Naive thymus-derived CD8-positive, alpha-beta T cell (primary cell): ENCODE measurements at places on chromosomes 6 and 20.

GRCh38 chr6:24517659-24518543 lies 23.1 kb downstream of the ALDH5A1 start:
- DNase-seq = no peak

GRCh38 chr6:148790404-148790803 lies 43.6 kb downstream of the UST start:
- DNase-seq = no peak

- no peak for DNase-seq
These were observed 12.9 kb upstream of the SLC22A7 start for GRCh38 chr6:43284991-43285781.

DNA sequence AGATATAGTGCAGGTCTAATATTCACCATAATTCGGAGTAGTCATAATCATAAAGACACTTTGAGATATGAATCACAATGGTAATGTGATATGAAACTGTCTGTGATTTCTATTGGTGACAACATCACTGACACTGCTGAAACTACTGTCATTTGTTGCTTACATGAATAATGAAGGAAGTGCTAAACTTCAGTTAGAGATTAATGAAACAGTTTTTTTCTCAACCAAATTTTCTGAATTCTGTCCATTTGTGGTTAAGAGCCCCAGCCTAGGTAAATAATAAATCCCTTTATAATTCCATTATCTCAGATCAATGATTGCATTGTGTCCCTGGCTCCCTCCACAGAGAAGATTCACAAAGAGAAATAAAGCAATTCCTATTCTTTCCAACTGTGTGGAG lies 122.6 kb downstream of the HIVEP2 start:
- no peak for DNase-seq

- peak; percentile 50 for DNase-seq
These were observed 46.6 kb downstream of the MOXD1 start for GRCh38 chr6:132354517-132355167.

GRCh38 chr20:25303292-25304024 lies 55.6 kb downstream of the PYGB start:
- no peak for DNase-seq

DNA sequence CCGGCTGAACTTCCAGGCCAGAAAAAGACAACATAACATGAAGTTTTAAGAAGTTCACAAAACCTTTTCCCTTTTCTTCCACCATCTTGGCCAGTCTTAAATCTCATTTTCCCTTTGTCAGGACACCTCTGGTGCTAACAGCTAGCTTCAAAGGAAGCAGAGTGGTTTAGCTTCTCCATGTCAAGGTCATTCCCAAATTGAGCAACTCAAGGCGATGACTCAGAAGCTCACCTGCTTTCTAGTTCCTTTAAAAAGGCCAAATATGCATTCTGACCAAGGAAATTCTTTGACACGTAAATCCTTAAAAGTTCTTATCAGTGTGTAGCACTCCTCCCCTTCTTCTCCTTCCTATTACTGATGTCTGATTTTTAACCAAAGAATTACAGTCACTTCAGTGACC lies 69.6 kb upstream of the VGLL2 start:
- no peak for DNase-seq

DNA sequence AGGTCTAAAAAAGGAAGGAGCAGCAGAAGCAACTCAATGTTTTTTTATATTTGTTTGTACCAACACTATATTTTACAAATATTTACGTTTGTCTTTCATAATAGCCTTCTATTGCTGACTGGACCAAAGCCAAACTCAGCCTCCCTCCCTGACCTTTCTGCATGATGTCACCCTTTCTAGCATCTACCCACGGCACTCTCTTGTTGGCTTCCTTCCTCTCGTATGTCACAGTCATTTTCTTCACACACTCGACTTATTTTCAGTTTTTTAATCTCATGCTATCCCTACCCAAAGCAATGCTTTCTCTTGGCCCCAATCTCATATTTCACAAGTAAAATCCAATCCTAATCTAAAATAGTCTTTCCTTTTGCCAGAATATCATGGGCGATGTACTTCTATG lies 16.3 kb upstream of the FAM8A1 start:
- no peak for DNase-seq

DNA sequence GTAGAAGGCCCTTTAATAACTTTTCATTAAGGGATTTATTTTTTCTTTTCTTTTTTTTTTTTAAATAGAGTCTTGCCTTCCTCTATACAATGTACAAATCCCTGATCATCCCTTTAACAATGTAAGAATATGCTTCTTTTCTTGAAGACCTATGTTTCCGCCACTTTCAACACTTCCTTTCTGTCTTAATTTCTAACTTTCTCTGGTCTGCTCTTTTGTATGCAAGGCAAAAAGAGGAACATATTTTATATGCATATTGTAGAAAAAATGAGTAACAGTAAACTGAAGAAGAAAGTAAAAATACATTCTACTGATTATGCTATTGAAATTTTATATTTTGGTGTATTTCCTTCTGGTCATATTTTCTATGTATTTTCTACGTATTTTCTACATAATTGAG lies 484.7 kb downstream of the TFAP2B start:
- no peak for DNase-seq

- no peak for DNase-seq
These were observed 198.6 kb upstream of the THBS2 start for GRCh38 chr6:169452117-169452868.

DNA sequence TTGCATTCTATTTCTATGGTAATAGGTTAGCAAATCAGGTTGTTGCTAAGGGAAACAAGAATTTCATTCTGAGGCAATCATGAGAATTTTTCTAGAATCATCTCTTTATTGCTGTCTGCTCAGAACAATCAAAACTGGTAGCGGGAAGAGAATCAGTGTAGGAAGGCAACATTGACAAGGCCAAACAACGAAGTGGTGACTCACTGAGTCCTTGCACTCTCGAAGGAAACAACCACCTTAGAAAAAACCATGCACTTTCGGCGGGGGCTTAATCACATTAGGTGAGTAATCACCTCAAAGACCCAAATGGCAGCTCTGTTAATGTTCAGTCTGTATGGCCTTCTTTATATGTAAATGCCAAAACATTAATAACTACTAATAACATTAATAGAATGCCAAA lies 78.8 kb upstream of the MAP7 start:
- DNase-seq = no peak

- DNase-seq = no peak
These were observed 236.9 kb downstream of the ATXN1 start for GRCh38 chr6:16524380-16524707.

GRCh38 chr20:46816886-46817638 lies 77.6 kb upstream of the EYA2 start:
- DNase-seq = no peak

GRCh38 chr20:59680148-59680650 lies 75.9 kb downstream of the PHACTR3 start:
- no peak for DNase-seq

DNA sequence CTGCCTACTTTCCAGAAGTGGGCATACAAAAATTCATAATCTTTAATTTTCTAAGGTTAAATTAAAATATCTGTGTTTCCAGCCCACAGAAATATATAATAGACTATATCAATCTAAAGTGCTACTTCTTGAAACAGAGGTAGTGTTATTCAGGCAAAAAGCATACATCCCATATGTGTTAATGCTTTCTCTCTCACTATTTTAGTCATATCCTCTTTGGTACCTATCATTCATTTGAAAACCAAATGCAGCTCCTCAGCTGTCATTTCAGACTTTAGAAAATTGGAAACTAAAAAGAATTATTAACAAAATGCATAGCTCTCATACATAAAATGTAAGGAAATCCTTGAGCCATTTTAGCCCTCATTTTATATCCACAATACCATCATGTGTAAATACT lies 925 bp downstream of the FHL5 start:
- no peak for DNase-seq

DNA sequence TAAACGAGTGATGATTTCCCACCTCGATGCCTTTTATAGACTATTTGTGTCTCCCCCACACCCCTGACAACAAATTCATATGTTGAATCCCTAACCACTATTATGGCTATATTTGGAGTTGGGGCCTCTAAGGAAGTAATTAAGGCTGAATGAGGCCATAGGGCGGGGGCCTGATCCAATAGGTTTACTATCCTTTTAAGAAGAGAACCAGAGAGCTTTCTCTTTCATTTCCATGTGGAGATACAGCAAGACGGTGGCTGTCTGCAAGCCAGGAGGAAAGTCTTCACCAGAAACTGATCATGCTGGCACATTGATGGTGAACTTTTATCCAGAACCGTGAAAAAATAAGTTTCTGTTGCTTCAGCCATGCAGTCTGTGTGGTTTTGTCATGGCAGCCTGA lies 38.9 kb upstream of the CLIC5 start:
- DNase-seq = no peak

- DNase-seq = no peak
These were observed 905 bp downstream of the RARS2 start for GRCh38 chr6:87588756-87589407.

GRCh38 chr20:5002077-5002413 lies 735 bp upstream of the SLC23A2 start:
- DNase-seq = no peak

DNA sequence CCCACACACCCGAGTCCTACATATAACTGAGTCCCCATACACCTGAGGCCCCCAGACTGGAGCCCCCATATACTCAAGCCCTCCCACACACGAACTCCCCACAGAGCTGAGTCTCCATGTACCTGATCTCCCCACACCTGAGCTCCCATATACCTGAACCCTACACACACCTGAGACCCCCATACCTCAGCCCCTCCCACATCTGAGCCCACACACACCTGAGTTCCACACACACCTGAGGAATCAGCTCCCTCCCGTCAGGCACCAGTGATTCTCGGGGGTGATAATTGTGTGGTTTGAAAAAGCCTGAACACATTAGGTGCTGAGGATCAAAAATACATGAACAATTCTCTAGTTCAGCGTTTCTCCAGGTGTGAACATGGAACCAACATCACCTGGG lies 15.4 kb downstream of the PFDN4 start:
- no peak for DNase-seq

DNA sequence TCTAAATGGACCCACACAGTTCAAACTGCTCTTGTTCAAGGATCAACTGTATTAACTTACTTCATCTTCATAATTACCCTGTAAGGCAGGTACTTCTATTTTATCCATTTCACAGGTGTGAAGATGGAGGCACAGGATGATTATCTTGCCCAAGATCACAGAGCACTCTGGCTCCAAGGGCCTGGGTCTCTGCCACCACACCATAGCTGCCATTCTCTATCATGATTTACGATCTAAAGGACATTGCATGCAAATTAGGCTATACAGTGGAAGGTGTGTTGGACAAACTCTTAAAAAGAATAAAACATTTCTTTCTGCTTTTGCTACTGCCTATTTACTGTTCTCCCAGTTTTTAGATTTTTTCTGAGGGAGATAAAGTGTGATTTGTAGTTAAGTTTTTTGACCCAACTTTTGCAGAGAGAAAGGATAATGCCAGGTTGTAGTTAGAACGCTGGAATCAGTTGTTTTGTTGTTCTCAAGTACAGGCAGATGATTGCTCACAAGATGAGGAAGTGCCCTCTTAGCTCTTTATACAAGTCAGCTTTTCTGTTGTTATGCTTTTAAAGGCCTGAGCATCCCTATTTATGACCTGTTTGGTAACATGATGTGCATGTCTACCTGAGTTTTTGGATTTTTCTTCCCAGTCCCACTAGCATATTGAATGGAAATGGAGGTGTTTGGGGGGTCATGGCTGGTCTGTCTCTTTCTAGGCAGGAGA lies 247.9 kb downstream of the ZFAND3 start:
- no peak for DNase-seq

DNA sequence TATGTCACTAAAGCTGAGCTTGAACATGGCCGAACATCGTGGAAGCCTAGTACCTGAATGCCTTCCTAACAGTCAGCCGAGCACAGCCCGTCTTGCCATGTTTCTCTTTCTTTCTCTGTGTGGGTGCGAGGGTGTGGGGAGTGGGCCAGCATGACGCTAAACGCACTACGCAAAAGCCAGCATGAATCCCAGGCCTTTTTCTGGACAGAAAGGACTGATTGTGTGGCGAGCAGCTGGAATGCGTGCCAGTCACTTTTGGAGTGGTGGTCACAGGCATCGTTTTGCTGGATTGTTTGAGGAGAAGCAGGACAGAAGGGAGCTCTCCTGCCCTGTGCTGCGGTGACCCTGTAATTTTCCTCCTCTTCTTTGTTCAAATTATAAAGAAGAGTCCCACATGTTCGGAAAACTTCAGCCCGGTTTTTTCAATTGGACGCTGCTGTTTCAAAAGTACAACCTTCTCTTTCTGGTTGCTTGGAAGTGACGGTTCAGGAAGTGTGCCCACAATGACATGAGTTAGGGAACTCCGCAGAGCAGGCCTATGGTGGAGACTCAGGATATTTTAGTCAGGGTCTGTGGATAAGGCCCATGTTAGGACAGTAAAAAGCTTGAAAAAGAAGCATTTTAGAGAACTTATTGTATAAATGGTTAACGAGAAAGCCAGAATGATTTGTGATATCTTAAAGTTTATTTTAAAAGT lies 54.3 kb downstream of the PDE7B start:
- DNase-seq = no peak

GRCh38 chr6:159043947-159044346 lies 844 bp downstream of the TAGAP start:
- DNase-seq = no peak

DNA sequence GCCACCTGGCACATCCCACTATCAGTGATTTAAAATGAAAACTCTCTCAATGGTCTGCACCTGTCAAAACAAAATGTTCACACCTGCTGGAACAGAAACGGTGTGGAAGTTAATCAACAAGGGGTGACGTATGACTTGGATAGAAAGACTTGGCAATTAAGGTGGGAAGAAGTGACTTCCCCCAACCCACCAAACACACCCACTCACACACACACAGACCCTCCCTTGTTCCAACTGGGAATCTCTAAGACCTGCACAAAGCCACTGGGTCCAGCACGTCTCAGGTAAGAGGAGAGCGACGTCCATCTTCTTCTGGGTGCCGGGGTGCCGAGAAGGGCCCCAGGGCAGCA lies 25.1 kb upstream of the TCFL5 start:
- DNase-seq = no peak

DNA sequence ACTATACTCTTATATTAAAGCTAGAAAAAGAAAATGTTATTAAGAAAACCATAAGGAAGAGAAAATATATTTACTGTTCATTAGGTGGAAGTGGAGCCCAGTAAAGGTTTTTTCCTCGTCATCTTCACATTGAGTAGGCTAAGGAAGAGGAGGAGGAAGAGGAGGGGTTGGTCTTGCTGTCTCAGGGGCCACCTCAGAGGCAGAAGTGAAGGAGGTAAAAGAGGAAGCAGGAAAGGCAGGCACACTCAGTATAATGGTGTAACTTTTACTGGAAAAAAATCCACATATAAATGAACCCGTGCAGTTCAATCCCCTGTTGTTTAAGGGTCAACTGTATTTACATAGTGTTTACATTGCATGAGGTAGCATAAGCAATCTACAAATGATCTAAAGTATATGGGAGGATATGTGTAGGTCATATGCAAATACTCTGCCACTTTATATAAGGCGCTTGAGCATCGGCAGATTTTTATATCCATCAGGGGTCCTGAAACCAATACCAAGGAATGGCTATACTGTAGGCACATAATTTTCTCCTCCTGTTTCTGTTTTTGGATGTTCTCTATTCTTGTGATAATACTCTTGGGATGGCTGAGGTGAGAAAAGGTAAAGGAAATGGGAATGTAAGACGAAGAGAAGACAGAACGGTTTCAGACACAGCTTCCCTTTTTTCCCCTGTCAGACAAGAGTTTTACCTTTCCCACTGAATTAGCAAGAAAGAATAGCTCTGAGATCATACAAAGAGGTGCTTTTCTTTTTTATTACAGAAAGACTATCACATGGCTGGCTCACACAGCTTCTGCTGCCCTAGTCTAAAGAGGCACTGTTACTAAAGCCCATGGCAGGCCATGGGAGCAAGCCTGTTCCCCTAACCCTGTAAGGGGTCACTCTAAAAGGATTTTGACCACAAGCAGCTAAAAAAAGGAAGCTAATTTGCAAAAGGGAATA lies 59.9 kb downstream of the NUDT3 start:
- DNase-seq = no peak
